Femur (tissue), 1 donor: ENCODE measurements at places on chromosomes 12 and 14.
A peak's percentile ranks its signal among the peaks of the same experiment; 100 is the strongest.

DNA sequence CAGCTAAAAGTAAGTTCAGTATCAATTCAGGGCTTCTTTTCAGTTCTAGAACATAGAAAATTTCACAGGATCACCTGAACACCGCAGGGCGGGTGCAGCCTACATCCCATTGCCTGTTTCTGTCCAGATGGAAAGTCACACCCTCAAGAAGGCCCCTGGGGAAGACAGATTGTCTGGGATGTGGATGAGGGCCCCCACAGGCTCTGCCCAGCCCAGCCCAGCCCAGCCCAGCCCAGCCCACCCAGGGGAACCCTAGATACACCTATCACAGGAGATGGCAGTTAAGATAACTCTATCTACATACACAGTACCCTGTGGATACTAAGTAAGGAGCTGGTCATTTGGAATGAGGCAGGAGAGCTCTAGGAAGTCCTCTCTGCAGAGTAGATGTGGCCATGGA, 68.4 kb downstream of the DPF3 start:
- DNase-seq = no peak

- no peak for DNase-seq
Measured at GRCh38 chr12:120158351-120158750, 36.2 kb downstream of the GCN1 start.

- no peak for DNase-seq
Measured at GRCh38 chr12:49059045-49059298, 1.6 kb downstream of the KMT2D start.

GRCh38 chr14:52850451-52850909, 59.1 kb upstream of the GNPNAT1 start:
- no peak for DNase-seq

- peak; percentile 83 for DNase-seq
Measured at GRCh38 chr12:57896434-57897201, 44.7 kb upstream of the ATP23 start.

GRCh38 chr14:70021548-70022220, 142.5 kb downstream of the SMOC1 start:
- no peak for DNase-seq

DNA sequence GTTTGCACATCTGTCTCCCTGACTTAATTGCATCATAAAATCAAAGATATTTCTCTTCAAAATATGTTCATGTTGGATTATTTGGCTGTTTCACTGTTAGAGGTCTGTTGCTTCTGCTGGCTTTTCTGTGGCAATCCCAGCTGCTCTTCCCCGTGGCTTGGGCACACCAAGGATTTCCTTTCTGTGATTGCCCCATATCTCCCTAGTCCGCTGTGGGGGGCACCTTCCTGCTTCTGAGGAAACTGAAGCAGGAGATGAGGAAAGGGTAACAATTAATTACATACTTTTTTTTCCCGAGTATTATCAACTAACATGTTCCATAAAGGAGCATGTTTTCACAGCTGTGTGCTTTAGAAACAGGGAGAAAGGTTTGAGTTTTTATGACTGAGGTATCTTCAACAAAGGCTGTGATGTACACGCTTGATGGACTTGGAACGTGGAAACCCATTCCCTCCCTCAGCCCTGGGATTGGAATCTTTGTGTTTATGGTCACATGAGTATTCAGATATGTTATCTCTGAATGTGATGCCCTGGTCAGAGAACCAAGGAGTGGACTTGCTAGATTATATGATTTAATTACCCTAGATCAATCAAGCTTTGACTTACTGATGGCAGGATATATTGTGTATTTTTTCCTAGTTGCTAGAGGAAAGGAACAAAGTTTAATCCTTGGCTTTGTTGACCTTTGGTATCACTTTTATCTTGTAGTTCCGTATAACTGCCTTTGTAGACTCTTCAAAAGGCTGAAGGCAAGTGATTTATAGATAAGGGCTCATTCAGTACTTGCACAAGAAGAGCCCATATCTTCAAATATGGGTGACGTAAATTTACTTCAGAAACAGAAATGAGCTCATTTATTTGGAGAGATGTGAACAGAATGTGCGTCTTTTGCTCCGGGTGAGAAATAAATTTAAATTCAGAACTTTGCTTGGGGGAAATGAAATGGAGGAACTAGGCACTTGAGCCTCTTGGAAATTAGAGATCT, 46.7 kb downstream of the BORCS5 start:
- no peak for DNase-seq

- DNase-seq = no peak
Measured at GRCh38 chr14:58193542-58193941, 6.4 kb upstream of the ACTR10 start.

DNA sequence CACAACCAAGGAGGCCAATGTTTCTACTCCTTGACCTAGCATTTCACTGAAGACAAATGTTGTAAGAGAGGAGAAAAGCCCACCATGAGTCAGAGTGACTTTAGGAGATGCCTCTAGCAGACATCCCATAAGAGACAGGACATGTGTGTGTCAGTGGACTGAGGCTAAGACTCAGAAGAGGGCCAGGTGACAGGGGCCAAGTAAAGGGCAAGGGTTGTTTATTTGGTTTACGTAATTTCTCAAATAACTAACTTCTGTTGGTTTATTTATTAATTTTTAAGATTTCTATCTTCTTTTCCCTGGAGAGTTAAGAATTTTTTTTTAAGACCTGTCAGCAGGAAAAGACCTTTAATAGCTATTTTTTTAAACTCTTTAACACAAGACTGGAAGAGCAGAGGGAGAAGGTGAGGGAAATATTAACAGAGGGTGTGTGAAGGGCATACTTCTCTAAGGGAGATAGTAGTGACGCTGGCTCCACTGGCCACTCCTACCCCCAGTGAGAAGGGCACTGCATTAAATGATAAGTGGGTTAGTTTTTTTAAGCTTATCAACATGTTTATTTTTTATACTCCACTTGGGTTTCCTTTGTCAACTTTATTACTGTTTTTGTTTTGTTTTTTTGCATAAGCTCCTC, 3.4 kb downstream of the PNP start:
- no peak for DNase-seq

- DNase-seq = peak; percentile 74
Measured at GRCh38 chr14:96001866-96002497, 37.2 kb upstream of the C14orf132 start.

DNA sequence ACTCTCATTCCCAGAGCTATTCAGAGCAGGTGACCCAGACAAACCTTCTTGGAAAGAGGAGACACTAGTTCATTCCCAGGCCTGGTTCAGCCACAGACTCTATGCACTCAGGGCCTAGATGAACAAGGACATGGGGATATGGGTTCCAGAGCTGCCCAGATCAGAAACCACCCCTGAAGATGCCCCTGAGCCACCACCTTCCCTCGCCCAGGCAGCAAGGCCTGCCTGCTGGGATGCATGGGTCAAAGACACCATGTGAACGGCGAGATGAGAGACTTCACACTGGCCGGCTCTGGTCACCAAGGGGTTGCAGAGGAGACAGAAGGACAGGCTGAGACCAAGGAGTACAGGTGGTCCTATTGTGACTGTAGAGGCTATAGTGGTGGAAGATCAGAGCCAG, 4.1 kb downstream of the SERPINA12 start:
- no peak for DNase-seq

GRCh38 chr14:23612354-23612732, 23.8 kb upstream of the DHRS2 start:
- no peak for DNase-seq

GRCh38 chr12:118282767-118283166, 89.9 kb downstream of the TAOK3 start:
- DNase-seq = no peak

DNA sequence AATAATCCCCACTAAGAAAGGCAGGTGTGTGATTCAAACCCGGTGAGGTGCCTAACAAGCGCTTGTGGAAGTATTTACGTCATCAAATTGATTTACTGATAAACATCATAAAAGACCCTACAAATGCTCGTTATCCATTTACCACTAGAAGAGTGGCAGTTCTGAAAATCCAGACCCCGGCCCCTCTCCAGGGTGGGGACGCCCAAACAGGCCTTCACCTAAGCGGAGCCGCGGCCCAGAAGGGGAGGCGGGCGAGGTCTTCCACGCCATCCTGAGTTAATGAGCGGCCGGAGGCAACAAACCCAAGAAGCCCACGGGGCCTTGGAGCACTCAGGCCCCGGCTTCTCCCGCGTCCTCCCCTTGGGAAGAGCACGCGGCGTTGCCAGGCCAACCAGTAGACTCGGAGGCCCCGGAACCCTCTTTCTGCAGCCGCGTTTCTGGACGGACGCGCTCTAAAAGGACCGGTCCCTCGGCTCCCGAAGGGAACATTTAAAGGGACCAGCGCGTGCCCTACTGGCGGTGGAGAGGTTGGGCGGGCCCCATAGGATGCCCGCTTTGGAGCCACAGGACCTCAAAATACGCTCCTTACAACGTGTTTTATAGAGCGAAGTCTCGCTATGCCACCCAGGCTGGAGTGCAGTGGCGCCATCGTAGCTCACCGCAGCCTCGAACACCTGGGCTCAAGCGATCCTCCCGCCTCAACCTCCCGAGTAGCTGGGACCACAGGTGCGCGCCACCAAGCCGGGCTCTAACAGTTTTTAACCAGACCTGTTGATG, 3.5 kb downstream of the PTPN21 start:
- peak; percentile 86 for DNase-seq

GRCh38 chr12:131364903-131365820, 345.7 kb upstream of the SFSWAP start:
- DNase-seq = no peak

GRCh38 chr12:108340037-108340436, 926 bp upstream of the CMKLR1 start:
- peak; percentile 50 for DNase-seq

GRCh38 chr12:50221228-50222008, 54.2 kb upstream of the CERS5 start:
- DNase-seq = peak; percentile 75

- DNase-seq = peak; percentile 26
Measured at GRCh38 chr14:88791629-88792472, 902 bp downstream of the EML5 start.

- no peak for DNase-seq
Measured at GRCh38 chr14:101950516-101951215, 13.7 kb upstream of the DYNC1H1 start.

DNA sequence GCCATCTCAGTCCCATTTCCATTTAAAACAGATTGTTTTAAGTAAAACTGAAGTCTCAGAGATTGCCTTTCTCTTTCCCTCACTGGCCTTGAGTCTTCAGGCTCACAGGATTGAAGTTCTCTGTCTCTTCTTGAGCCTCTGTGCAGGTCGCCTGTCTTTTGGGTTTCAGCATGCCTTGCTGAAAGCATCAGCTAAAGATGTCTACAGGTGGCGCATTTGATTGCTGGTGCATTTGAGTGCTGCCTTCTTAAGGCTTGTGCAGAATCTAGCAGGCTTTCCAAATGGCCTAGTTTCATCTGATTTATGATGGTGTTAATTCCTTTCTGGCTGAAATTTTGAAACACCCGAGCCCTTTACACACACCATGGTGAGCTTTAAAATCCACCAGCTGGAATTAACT, 1062.2 kb upstream of the FBXO33 start:
- no peak for DNase-seq

DNA sequence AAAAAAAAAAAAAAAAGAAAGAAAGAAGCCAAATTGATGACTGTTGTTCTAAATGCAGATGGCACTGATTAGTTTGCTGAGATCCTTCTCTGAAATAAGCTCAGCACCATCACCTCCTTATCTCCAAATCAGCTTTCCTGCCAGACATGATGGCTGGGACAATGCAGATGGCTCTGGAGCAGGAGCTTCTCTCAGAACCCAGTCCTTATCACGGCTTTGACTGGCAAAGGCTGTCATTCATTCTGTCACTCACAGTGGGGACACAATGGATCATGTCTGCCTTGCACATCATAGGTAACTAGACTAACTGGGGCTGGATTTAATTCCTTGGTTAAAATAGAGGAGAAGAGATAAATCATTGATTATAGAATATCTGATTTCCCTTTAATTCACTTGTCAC, 146.3 kb downstream of the PDZRN4 start:
- no peak for DNase-seq

GRCh38 chr12:108270035-108270848, 68.9 kb downstream of the CMKLR1 start:
- no peak for DNase-seq

DNA sequence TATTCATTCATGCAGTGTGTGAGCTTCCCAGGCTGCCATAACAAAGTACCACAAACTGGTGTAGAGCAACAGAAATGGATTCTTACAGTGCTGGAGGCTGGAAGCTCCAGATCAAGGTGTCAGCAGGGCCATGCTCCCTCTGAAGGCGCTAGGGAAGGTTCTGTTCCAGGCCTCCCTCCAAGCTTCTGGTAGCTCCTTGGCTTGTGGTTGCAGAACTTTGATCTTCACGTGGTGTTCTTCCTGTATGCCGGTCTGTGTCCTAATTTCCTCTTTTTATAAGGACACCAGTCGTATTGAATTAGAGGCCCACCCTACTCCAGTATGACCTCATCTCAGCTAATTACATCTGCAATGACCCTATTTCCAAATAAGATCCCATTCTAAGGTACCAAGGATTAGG, 3.1 kb downstream of the OTUB2 start:
- DNase-seq = no peak

- DNase-seq = no peak
Measured at GRCh38 chr12:3671330-3672112, 81.4 kb downstream of the CRACR2A start.

GRCh38 chr14:94306047-94306978, 13.2 kb upstream of the SERPINA10 start:
- no peak for DNase-seq

GRCh38 chr12:100185361-100185894, 15.2 kb upstream of the ACTR6 start:
- DNase-seq = no peak

GRCh38 chr12:9361879-9362326, 153.7 kb upstream of the PZP start:
- DNase-seq = no peak

DNA sequence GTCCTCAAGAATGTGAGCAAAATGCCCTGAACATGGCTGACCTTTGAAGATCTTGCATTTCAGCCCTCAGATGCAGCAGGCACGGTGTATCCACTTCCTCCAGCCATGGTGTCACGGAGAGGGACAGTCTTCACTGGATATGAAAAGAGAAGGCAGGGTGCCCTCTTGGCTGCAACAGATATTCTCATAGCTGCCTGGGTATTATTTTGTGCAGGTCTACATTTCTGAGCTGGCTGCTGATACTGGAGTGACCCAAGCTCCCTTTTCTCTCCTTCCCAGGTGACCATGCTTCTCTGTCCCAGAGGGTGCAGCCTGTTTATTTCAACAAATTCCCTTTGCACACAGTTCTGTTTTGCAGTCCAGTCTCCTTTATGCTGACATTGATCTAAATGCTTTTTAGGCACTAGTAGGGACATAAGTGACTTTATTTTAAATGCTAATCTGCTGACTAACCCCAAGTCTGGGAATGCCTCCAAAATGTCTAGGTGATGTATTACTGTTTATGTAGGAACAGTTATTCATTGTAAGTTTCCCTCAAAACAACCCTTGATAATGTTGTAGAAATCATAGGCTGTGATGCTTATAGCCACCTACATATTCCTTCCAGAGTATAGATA, 17.4 kb upstream of the PYGL start:
- no peak for DNase-seq
